ENCODE measurements at places on chromosomes 4 and X. TPM values are rescaled to one million over a fixed set of nuclear protein-coding genes. Genes with fewer than 3 reads are reported as not detected.

DNA sequence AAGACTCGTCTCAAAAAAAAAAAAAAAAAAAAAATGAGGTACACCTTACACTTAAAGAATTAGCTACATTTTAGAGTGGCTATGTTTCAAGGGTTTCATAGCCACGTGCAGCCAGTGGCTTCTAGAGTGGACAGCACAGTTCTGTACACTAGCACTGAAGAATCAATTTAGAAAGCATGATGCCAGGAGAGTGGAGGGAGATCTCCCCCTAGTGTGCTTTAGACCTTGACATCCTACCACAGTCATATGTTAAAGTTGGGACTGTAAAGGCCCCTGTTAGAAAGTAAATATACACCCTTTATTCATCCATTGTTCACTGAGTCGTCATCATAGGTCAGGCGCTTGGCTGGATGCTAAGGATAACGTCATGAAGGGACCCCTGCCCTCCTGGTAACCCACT lies 179.4 kb downstream of the QDPR start:
- no peak for DNase-seq

DNA sequence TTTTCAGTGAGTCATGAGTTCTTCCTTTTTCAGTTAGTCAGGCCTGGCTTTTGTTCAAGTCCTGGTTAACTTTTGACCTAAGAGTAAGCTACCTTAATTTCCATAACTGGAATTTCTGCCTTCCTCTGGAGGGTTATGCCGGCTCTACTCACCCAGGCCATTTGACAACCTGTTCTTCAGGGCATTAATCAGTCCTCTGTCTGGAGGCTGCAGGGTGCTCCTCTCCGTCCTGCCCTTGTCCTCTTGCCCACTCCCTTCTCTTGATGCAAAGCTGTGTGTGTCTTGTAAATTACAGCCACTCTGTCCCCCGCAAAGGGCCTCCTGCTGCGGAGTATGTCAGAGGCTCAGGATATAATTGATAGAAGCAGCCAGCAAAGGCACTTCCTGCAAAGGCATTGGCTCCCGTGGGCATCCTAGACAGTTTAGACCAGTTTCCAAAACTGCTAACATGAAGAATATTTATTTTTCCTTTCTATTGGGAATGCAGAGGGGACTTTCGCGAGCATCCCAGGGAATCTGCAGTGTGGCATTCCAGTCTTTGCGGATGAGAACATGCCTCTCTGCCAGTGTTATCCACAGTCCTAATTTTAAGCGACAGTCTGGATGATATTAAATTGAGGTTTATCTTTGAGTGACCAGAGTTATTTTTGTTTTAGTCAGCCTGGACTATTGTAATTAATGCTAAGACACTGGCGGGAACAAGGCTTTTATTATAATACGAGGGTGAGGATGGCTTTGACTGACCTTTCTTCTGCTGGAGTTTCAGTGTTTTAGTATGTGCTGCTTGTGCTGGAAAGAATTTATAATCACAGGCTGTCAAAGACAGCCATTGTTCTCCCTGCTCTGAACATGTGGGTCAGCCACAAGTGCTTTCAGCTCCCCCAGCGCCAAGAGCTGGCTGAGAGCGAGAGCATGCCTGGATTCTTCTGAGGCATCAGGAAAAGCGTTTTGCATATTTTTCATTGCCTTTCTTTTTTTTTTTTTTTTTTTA lies 74.2 kb downstream of the LIMCH1 start:
- no peak for DNase-seq

The SLITRK4 gene
- total RNA-seq, result 3.2 TPM

- DNase-seq, result no peak
Observed at GRCh38 chr4:156496797-156497196, 474.8 kb downstream of the PDGFC start.

GRCh38 chrX:67094061-67094460 lies 449.8 kb upstream of the AR start:
- DNase-seq, result no peak

- DNase-seq, result no peak
Observed at GRCh38 chr4:108031427-108032083, 41.9 kb downstream of the HADH start.

The ABCG2 gene
- total RNA-seq, result 7.4 TPM

The ETDB gene
- not detected for total RNA-seq

The EDA2R gene
- 1.2 TPM for total RNA-seq

- DNase-seq, result no peak
Observed at GRCh38 chr4:151195801-151196200, 81.2 kb upstream of the PRSS48 start.

The BMPR1B gene
- 0.49 TPM for total RNA-seq

GRCh38 chrX:110584083-110584482 lies 211.5 kb downstream of the CHRDL1 start:
- DNase-seq, result no peak

GRCh38 chrX:67545036-67545821 lies 1.4 kb downstream of the AR start:
- DNase-seq, result no peak

GRCh38 chr4:2698504-2698903 lies 57.6 kb downstream of the TNIP2 start:
- no peak for DNase-seq

DNA sequence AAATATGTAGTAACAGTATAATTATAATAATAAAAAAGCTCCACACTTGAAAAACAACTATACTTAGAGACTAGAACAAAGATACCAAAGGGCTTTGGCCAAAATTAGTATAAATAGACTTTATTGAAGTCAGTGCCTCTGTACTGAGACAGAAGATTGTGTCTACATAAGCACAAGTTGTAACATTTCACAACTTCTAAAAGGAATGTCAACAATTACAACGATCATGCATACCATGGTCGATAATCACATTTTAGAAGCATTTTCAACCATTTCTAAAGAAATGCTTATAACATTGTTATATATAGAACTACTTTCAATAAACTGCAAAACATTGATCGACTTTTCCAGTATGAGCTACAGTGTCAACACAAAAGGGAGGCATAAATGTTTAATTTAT lies 57.0 kb downstream of the DHX15 start:
- no peak for DNase-seq

GRCh38 chr4:147244786-147245185 lies 236.1 kb upstream of the EDNRA start:
- no peak for DNase-seq

The MYOZ2 gene
- 0.49 TPM for total RNA-seq

DNA sequence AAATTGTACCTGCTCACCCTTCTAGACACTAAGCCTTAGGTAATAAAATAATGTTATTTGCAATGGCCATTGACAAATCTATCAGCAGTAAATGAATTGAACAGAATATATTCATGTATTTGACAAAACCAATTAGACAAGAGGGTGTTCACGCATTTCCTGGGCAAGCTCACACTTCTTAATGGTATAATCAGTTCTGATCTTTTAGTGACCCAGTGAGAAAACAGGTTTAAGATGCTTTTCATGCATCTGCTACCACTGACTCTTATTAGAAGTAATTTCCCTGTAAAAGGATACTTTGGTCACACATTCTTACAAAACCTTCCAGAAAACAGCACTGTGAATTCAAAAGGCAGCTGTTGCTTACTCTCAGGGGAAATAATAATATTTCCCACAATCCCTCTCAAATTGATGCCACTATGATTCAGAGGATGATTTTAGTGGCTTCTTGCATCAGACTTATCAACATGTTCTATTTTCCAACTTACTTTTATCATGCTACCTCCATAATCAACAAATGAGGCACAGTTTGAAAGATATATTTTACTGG lies 313.9 kb upstream of the NWD2 start:
- DNase-seq, result no peak

DNA sequence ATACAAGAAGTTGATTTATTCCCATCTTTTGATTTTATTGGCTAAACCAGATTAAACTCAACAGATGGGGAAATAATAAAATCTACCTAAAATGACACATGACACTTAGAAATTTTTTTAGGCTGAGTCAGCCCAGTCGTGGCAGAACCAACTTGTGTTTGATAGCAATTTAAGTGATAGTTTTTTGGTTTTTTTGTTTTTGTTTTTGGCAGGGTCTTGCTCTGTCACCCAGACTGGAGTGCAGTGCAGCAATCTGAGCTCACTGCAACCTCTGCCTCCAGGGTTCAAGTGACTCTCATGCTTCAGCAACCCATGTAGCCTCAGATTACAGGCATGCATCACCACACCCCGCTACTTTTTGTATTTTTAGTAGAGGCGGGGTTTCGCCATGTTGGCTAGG lies 370.3 kb upstream of the NOCT start:
- DNase-seq, result no peak

DNA sequence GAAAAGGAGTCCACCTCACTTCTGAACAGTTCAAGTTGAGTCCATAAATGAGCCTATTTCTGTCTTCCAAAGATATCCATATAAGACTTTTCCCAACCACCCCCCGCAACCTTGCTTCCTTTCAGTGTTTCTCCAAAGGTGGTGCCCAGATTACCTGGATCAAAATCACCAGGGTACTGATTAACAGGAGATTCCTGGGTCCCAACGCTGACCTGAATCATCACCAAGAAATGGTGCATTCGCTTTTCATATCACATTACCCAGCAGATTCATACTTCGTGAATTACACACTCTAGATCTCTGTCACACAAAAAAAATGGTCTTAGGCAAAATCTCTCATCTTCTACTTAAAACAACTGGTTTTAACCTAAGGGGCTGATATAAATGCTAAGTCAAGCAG lies 2.1 kb upstream of the GALNT7 start:
- DNase-seq, result no peak

The THAP9 gene
- total RNA-seq, result 4.2 TPM

DNA sequence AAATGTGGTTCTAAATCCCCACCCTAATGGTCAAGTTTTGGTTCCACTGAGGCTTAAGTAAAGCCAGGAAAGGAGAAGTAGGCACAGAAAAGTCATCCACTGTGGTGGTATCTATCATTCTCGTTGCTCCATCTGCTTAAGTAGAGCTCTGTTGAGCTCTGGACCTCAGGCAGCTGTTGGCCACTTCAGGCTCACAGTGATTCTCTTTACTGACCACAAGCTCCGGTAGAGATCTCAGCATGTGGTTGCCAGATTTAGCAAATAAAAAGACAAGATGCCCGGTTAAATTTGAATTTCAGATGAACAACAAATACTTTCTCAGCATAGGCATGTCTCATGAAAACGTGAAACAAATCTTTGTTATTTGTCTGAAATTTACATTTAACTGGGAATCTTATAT lies 132.3 kb upstream of the PTCHD1 start:
- no peak for DNase-seq

The ZNF630 gene
- 4.7 TPM for total RNA-seq

The GYPE gene
- total RNA-seq, result not detected
